ENCODE measurements at places on chromosomes 2 and 18. TPM values are rescaled to one million over a fixed set of nuclear protein-coding genes. Genes with fewer than 3 reads are reported as not detected.

CXCR1 gene
- 0.13 TPM for total RNA-seq

HOXD8 gene
- total RNA-seq: not detected

UGT1A8 gene
- total RNA-seq: not detected

TTL gene
- 23.3 TPM for total RNA-seq

MEP1B gene
- total RNA-seq: not detected
